Trophoblast cell (in vitro differentiated cells and primary cell): ENCODE measurements at places on chromosomes 12 and 14.

GRCh38 chr14:22614240-22614799 lies 16.2 kb downstream of the ABHD4 start:
- peak; percentile 60 for DNase-seq
- peaks cover 9% of the 10 kb centered on the region for H3K4me1 ChIP-seq
- no peak overlapping the region for H3K4me3 ChIP-seq
- H3K27me3 ChIP-seq = no peaks in the 10 kb centered on the region
- H3K27ac ChIP-seq = peak overlapping the region; percentile 88

DNA sequence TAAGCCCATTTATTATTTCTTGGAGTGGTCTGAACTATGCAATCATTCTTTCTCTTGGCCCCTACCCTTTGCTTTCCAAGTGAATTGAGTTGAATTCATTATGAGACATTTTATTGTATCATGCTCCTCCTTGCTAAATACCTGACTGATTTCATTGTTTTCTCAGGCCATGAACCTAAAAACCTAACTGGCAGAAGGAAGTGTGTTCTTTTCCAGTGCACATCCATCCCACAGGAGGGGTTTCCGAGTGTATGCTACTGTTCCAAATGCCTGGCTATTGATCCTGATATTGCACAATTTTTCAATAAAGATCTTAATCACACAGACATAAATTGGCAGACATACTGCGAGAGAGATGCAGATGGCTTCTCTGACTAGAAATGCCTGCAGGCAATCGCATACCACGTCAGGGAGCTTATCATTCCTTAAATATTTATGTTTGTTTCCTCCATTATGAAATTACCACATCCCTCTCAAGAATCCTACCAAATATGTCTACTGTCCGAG lies 162.2 kb upstream of the EGLN3 start:
- no peak overlapping the region for H3K4me3 ChIP-seq
- peak overlapping the region; percentile 39 for H3K27ac ChIP-seq
- H3K36me3 ChIP-seq = no peaks in the 10 kb centered on the region
- DNase-seq = peak; percentile 91
- no peaks in the 10 kb centered on the region for H3K27me3 ChIP-seq
- H3K4me1 ChIP-seq = peaks cover 9% of the 10 kb centered on the region

- H3K4me3 ChIP-seq = no peak overlapping the region
- H3K27me3 ChIP-seq = no peaks in the 10 kb centered on the region
- no peak for DNase-seq
- H3K4me1 ChIP-seq = peaks cover 4% of the 10 kb centered on the region
- peaks cover 47% of the 10 kb centered on the region for H3K36me3 ChIP-seq
These were observed 7.9 kb downstream of the GCN1 start for GRCh38 chr12:120186654-120187053.

DNA sequence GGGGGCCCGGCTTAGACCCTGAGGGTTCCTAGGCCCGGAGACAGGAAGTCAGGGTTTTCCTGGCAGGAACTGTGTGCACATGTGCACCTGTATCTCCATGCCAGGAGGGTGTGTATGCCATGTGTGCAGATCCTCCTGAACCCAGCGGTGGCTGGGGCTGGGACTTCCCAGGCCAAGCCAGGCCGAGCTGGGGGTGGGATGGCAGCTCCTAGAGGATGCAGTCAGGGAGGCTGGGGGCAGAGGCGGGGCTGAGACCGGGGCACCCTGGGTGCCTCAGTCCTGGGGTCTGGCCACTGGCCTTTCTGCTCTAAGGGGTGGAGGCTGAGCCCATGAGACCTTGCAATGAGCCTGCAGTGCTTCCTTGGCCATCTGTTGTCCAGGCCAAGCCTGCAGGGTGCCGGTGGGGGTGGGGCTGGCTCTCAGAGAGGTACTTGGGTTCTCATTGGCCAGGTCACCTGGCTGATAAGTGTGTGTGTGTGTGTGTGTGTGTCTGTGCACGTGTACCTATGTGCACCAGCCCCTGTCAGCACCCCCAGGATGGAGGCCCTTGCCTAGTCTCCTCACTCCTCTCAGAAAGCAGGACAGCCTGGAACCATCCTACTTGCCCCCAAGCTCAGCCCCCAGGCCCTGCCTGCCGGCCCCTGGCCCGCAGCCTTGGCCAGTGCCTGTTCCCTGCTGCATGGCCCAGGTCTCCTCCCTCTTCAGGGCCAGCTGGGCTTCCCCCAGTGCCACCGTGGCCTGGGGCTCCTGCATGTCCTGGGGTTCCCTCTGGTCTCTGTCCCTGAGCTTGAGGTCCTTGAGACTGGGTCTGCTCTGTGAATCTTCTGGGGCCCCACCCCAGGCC lies 10.6 kb upstream of the TNFAIP2 start:
- H3K4me3 ChIP-seq = no peak overlapping the region
- H3K36me3 ChIP-seq = no peaks in the 10 kb centered on the region
- no peaks in the 10 kb centered on the region for H3K27me3 ChIP-seq
- DNase-seq = no peak
- no peak overlapping the region for H3K27ac ChIP-seq

GRCh38 chr12:111143271-111143670 lies 222.9 kb upstream of the MYL2 start:
- H3K4me1 ChIP-seq = no peaks in the 10 kb centered on the region
- DNase-seq = no peak
- H3K4me3 ChIP-seq = no peak overlapping the region
- no peak overlapping the region for H3K27ac ChIP-seq

- no peak overlapping the region for H3K27ac ChIP-seq
- DNase-seq = peak; percentile 64
- H3K4me1 ChIP-seq = peaks cover 2% of the 10 kb centered on the region
- H3K4me3 ChIP-seq = no peak overlapping the region
- no peaks in the 10 kb centered on the region for H3K36me3 ChIP-seq
- H3K27me3 ChIP-seq = no peaks in the 10 kb centered on the region
These were observed 7.1 kb upstream of the WASHC4 start for GRCh38 chr12:105100207-105100985.
